ENCODE measurements at places on chromosomes 16 and 17. TPM values are rescaled to one million over a fixed set of nuclear protein-coding genes. Genes with fewer than 3 reads are reported as not detected.

TMEM238L gene
- not detected for total RNA-seq

TMC7 gene
- 0.22 TPM for total RNA-seq

SLC22A31 gene
- 0.57 TPM for total RNA-seq

GFAP gene
- 1.1 TPM for total RNA-seq

Measured in placental pericyte (primary cell).